ENCODE measurements at places on chromosomes 5 and 9.

DNA sequence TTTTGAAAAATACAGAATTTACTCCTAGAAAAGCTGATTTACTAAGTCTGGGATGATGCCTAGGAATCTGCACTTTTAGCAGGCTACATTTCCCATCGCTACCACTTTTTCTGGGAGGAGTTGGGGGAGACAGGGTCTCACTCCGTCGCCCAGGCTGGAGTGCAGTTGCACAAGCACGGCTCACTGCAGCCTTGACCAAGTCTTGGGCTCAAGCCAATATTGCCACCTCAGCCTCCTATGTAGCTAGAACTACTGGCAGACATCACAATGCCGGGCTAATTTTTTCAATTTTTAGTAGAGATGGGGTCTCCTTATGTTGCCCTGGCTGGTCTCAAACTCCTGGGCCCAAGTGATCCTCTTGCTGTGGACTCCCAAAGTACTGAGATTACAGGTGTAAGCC, 85.9 kb downstream of the NR6A1 start:
- no peak for DNase-seq

- DNase-seq: no peak
Observed at GRCh38 chr9:110252509-110253139, 3.7 kb downstream of the TXN start.

DNA sequence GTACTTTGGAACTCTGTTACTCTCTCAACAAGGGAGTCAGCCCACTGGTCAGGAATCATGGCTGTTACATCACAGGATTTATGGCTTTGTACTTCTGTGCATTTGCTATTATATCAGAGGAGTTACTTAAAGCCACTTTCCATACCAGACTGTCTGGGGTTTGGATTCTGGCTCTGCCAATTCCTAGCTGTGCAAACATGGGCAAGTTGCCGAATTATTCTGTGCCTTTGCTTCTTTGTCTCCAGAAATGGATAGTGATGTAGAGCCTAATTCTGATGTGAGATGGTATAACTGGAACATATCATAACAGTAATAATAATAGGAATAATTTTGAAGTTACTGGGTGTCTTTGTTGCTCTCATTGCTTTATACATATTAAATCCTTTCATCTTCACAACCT, 1047.3 kb upstream of the SEMA6A start:
- DNase-seq: no peak

DNA sequence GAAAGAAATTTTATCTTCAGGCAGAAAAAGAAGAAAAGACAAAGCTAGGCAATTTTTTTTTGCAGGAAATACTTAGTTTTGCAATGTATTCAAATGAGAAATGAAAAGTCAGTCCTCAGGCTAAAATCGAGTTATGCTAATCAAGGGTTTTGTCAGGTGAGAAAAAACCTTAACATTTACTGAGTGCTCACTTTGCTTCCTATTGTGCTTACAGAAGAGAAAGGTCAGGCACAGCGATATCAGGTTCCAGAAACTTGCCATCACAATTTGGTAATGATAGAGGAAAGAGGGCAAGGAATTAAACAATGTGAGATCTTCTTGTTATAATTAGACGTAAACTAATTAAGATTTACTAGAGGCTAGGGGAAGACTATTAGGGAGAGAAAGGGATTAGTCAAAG, 431.7 kb upstream of the CTNND2 start:
- DNase-seq: no peak

- no peak for DNase-seq
Observed at GRCh38 chr5:133361922-133362321, 250.4 kb downstream of the FSTL4 start.

DNA sequence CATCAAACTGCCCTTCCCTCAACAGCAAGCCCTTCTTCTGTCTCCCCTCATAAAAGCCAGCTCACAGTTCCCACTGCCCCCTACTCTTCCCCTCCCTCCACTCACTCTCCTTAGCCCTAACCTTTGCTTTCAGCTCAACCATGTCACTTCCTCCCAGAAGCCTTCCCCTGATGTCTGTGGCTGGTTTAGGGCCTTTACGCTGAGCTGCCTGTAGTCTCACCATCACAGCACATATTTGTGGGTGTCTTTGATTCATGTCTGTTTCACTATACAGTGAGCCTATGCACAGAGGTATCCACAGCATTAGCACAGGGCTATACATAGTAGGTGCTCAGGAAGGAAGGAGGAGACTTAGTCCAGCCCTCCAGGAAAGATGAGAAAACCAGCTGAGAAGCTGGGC, 34.7 kb downstream of the C9orf50 start:
- no peak for DNase-seq

DNA sequence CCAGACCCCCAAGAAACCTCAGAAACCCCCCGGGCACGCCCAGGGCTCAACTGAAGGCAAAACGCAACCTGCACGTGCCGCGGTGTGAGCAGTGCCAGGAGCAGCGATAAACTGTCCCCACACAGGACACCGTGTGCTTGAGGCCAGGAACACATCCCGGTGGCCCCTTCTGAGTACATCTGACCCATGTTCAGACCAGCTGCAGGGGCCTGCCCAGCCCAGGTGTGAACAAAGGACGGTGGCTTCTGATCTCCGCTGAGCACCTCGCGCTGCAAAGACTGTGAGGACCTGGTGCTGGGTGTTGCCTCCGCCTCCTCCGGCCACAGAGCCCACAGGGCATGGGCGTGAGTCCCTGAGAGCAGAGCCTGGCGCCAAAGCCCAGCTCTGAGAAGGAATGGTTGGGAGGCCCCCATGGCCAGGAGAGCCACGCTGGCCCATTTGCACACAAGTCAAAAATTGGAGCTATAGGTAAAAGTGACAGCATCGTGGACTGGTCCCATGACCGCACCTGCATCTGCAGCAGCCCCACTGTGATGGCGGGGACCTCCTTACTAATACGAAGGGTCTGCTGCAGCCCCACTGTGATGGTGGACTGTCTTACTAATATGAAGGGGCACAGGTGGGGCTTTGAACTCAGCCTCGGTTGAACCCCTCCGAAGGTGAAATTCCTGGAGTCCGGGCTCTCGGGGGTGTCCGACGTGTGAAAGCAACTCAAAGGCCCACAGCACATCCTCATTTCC, 31.5 kb downstream of the NDUFS6 start:
- no peak for DNase-seq

DNA sequence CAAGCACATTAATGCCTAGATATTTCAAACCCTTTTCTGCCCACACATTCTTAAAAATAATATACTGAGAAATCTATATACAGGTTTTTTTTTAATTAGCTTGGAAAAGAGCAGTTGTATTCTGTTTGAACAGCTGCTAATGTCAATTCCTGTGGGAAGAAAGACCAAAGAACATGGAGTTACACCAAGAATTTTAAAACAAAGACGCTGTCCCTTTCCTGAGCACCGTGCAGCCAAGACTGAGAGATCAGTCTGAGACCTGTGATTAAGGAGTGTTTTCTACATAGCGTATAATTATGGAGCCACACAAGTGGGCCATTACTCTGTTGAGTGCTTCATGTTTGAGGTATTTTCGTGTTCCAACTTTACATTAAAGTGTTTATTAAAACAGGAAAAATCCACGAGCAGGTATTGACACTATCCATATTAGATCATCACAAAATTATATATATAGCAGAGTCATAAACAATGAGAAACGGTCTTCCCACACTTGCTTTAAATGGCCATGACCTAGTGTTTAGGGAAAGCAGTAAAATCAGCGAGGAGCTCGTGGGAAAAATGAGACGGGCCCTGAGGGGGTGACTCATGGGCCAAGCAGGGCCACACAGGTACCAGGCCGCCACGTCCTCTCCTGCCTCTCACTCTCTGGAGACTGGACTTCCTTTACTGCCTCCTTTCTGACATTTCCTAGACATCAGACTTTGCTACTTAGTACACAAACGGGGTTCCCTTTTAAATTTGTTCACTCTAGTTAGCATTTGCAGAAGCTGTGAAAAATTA, 153.1 kb upstream of the OTULINL start:
- DNase-seq: no peak

- DNase-seq: no peak
Observed at GRCh38 chr9:14451949-14452348, 138.0 kb upstream of the NFIB start.

- no peak for DNase-seq
Observed at GRCh38 chr5:91288118-91288916, 94.8 kb downstream of the ARRDC3 start.

DNA sequence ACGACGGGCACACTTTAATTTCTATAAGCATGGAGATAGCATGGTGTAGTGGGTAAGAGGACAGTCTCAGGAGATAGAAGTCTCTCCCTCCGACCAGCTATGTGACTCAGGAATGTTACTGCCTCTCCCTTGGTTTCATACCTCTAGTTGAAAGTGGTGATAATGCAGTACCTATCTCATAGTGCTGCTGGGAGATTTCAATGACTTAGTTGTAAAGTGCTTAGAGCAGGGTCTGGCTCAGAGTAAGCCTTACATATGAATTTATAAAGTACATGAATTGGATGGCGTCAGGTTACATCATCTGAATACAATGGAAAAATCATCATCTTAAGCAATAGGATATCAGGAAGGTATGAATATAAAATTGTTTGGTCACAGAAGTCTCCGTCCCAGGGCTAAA, 952.8 kb upstream of the EDIL3 start:
- no peak for DNase-seq

DNA sequence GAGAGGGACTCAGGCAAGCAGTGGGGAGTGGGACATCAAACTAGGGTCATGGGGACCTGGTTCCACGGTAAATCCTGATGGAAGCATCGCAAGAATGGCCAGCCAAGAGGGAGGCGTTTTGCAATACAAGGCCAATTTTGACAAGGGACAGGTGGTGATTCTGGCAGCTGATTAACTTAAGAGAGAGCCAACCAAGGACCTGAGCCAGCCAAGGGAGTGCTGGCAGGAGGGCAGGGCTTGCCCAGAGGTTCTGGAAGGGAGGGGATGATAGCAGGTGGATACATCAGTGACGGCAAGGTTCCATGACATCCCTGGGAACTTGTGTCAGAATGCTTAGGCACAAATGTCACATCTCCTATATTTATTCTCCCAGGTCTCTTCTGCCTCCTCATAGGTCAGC, 32.8 kb upstream of the PUM3 start:
- no peak for DNase-seq

GRCh38 chr9:71824257-71824656, 55.9 kb upstream of the CEMIP2 start:
- DNase-seq: no peak

GRCh38 chr9:91214086-91214485, 147.6 kb downstream of the AUH start:
- DNase-seq: no peak

GRCh38 chr9:8838136-8838535, 1038.6 kb upstream of the DMAC1 start:
- no peak for DNase-seq

- no peak for DNase-seq
Observed at GRCh38 chr5:139739150-139739974, 56.2 kb upstream of the PSD2 start.

DNA sequence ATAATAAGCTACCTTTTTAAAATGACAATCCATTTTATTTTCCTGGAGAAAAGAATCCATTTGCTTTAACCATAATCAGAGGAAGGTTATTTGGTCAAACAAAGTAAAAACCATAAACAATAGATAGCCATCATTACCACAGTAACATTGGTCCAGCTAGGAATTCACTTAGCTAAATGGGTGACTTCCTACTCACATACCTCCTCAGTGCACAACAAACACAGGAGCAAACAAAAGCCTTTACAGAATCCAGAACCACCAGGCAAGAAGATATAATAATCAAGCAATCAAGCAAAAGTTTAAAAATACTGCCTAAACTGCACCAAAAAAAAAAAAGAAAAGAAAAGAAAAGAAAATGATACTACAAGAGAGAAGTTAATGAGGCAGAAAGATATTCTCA, 949 bp upstream of the IFNK start:
- DNase-seq: no peak

GRCh38 chr9:98226957-98227356, 28.5 kb downstream of the TBC1D2 start:
- DNase-seq: no peak

DNA sequence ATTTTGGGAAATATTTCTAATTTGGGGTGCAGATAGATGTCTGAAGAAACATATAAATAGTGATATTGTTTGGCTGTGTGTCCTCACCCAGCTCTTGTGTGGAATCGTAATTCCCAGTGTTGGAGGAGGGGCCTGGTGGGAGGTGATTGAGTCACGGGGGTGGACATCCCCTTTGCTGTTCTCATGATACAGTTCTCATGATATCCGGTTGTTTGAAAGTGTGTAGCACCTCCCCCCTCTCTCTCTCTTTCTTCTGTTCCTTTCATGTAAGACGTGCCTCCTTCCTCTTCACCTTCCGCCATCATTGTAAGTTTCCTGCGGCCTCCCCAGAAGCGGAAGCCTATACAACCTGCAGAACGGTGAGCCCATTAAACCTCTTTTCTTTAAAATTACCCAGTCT, 11.4 kb upstream of the ADAMTS16 start:
- no peak for DNase-seq

DNA sequence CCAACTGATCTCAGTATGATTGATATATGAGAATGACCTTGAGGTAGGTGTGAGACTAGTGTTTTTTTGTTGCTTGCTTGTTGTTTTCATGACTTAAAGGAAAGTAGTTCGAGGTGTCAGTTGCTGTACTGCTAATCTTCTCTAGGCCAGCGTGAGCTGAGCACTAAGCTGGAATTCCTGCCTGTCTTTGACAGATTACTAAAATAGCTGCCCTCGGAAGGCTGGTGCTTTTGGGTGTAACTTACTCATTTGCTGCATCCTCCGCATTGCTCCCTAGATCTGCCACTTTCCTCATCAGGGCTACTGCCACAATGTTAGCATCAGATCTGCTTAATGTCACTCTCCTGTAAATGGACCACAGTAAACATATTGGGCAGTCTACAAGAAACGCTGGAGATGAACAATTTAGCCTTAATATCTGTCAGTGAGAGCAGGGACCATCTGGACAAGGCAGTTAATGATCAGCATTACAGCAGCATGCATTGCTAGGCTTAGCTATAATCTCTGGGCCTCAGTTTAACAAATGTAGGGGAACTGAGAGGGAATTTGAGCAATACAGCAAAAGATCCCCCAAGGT, 106.6 kb upstream of the CDH6 start:
- DNase-seq: no peak

- no peak for DNase-seq
Observed at GRCh38 chr5:19728571-19728970, 259.4 kb downstream of the CDH18 start.

GRCh38 chr9:114047717-114048116, 30.4 kb downstream of the AMBP start:
- DNase-seq: no peak

DNA sequence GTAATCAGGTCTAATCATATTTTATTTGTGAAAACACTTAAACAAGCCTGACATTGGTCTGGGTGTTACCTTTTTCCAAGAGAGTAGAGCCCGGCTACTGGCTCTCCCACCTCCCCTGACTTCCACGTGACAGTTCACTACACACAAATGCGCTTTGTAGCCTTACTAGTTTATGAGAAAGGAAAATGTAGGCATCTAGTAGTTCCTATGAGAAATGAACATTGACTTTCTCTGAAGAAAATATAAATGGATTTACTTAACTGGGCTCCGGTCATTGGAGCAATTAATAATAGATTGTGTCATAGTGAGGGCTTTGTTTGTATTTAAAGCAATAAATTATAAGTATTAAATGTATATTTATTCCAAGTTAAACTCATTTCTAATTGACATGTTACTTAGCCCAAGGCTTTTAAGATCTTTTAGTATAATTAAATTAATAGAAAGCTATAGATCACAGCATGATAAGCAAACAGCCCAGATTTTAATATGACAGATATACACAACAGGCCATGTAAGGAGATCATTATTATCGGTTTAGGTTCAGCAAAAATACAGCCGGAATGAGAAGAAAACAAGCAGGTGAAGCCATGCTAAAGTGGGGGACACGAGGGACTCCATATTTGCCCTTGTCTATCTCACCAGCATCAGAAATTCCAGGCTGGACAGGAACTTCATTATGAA, 756.5 kb upstream of the ADAMTS16 start:
- DNase-seq: no peak
